ENCODE measurements at places on chromosomes 6 and 20. TPM values are rescaled to one million over a fixed set of nuclear protein-coding genes. Genes with fewer than 3 reads are reported as not detected.

The MCCD1 gene
- total RNA-seq, result not detected

The VWA7 gene
- total RNA-seq, result 0.19 TPM

The KCNK17 gene
- total RNA-seq, result not detected

The COL19A1 gene
- total RNA-seq, result not detected

The HUS1B gene
- 0.55 TPM for total RNA-seq

The SYNJ2 gene
- total RNA-seq, result 10.2 TPM

The HDGFL1 gene
- not detected for total RNA-seq

The AGER gene
- total RNA-seq, result 1.8 TPM

The ZBTB46 gene
- total RNA-seq, result 0.78 TPM

The SIGLEC1 gene
- not detected for total RNA-seq

The CCHCR1 gene
- total RNA-seq, result 16.4 TPM

The BCAS1 gene
- total RNA-seq, result not detected

The HAO1 gene
- total RNA-seq, result not detected

The CCN2 gene
- total RNA-seq, result 13.5 TPM

The NT5E gene
- 108 TPM for total RNA-seq

The CST4 gene
- total RNA-seq, result not detected

The EXOC2 gene
- 24.0 TPM for total RNA-seq

The FAXC gene
- total RNA-seq, result 1.4 TPM

The CDH22 gene
- total RNA-seq, result not detected

The RPP40 gene
- total RNA-seq, result 22.7 TPM

The EEF1A2 gene
- total RNA-seq, result not detected

The PPP1R3D gene
- 6.2 TPM for total RNA-seq

The DIDO1 gene
- total RNA-seq, result 23.4 TPM

The CST3 gene
- 353 TPM for total RNA-seq

The PI16 gene
- not detected for total RNA-seq

The FABP7 gene
- not detected for total RNA-seq

The CST1 gene
- total RNA-seq, result not detected

The MOXD1 gene
- 3.4 TPM for total RNA-seq

The AIG1 gene
- 55.1 TPM for total RNA-seq

The AK9 gene
- total RNA-seq, result 0.19 TPM

The NKAPL gene
- total RNA-seq, result 0.23 TPM

The YWHAB gene
- total RNA-seq, result 146 TPM

The NUP153 gene
- 24.6 TPM for total RNA-seq

The SPEF1 gene
- not detected for total RNA-seq

The MUC21 gene
- total RNA-seq, result not detected

The RIPPLY2 gene
- 0.11 TPM for total RNA-seq

The OR2B6 gene
- total RNA-seq, result not detected

The C4A gene
- 1.7 TPM for total RNA-seq

The TCF21 gene
- not detected for total RNA-seq

The HLA-DOA gene
- 0.11 TPM for total RNA-seq

The THEMIS gene
- not detected for total RNA-seq

The MUC22 gene
- total RNA-seq, result not detected

The TREML1 gene
- not detected for total RNA-seq

The NCOA3 gene
- total RNA-seq, result 25.0 TPM

The CLPSL2 gene
- total RNA-seq, result not detected

The TXLNB gene
- not detected for total RNA-seq

The GPR6 gene
- not detected for total RNA-seq

The GLP1R gene
- not detected for total RNA-seq

The KHDC1L gene
- total RNA-seq, result not detected

The BPIFB2 gene
- total RNA-seq, result not detected

The PNPLA1 gene
- total RNA-seq, result not detected

All from hair follicular keratinocyte (primary cell).